Erythroblast (primary cell): ENCODE measurements at places on chromosomes 5 and 9.

GRCh38 chr5:78060421-78060820 is 234.1 kb downstream of the AP3B1 start:
- DNase-seq, result no peak

GRCh38 chr9:128892221-128892921 is 10.4 kb downstream of the LRRC8A start:
- peak; percentile 89 for DNase-seq

GRCh38 chr9:97504381-97505216 is 3.1 kb downstream of the TMOD1 start:
- peak; percentile 78 for DNase-seq

DNA sequence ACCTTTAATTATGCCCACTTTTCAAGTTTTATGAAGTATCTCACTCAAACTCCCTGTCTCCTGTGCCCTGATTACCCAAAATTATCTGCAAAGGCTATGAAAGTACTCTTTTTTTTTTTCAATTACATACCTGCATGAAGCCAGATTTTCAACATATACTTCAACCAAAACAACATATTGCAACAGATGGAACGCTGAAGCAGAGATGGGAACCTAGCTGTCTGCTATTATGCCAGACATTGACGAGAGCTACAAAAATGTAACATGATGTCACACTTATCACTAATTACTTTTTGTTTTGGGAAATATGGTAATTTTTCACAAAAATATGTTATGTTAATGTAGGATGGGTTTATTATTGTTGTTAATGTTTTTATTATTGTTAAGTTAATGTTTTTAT is 86.5 kb upstream of the SLC1A3 start:
- no peak for DNase-seq
